T-helper 1 cell (primary cell): ENCODE measurements at places on chromosomes 5 and 9.

DNA sequence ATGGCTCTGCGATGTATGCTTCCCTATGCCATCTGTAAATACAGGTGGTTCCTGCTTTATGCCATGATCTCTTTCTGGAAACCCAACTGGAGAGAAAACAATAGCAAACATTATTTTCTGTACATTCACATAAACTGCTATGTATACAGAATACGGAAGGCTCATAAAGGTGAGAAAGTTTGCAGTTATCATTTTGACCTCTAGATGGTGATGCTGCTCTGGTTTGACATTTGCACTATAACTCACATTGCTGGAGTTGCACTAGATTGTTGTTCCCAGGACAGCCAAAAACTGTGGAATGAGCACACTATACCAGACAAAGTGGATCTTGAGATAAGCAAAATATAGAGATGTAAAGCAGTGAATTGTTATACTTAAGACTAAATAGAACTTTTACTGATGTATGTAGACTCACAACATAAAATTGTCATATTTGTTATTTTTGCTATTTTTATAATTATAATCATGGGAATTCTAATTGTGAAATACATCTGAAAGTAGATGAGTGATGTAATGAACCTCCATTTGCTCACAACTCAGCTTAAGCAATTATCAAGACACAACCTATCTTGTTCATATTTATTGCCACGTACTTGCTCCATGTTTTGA lies 246.5 kb downstream of the PTPRD start:
- no peak for DNase-seq

DNA sequence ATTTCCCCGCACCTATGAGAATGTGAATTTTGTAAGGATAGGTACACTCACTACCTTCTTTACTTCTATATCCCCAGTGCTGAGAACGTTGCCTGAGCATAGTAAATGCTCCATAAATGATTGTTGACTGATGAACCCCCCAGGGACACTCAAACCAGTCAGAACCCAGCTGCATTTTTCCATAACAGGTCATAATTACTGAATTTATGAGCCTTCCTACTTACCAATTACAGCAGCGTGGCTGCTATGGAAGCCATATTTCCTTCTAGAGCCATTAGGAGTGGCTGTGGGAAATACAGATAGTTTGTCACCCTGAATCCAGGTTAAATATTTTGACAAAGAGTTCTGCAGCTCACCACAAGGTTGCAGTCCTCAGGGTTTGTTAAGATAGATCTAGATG lies 135.0 kb downstream of the TAF11L14 start:
- no peak for DNase-seq

DNA sequence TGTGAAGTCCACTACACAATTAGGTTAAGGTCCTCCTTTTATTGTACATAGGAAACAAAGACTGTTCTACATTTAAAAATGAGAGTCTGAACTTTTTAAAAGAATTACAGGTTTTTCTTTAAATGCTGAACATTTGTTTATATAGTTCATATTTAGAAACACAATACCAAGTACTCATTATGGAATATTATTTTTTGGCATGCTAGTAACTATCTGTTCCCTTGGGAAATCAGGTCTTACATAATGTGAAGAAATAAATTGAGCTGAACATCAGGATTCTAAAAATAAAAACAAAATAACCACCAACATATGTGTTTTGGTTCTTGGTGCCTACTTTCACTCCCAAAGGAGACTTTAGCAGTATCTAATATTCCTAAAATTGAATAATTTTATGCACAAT lies 230.5 kb upstream of the IZUMO3 start:
- no peak for DNase-seq

DNA sequence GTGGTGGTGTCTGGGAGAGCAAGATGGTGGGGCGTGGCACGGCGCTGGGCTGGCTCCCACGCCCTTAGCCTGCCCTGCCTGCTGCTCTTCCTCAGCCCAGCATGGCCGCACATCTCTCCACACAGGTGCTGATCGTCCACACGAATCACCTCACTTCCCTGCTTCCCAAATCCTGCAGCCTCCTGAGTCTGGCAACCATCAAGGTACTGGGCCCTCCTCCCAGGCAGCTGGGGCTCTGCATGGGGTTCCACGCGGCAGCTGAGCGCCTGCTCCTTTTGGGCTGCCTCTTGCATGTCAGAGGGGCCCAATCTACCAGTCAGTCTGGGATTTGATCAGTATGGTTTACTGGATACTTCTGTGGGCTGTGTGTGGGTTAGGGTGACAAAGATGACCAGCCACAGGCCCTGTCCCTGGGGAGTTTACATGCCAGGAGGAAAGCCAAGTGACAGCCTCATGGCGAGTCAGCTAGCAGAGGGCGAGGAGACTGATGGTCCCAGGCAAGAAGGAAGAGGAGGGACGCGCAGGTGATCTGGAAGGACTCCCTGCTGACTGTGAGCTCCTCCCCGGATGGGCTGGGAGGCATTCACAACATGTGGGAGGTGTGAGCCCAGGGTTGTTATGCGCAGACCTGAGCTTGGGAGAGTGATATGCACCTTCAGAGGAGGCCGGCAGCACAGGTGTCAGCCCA lies 6.0 kb downstream of the LRSAM1 start:
- no peak for DNase-seq

- DNase-seq = no peak
Measured at GRCh38 chr5:154384480-154385235, 61.1 kb upstream of the SAP30L start.

GRCh38 chr9:89005323-89005722 lies 14.1 kb downstream of the S1PR3 start:
- no peak for DNase-seq

DNA sequence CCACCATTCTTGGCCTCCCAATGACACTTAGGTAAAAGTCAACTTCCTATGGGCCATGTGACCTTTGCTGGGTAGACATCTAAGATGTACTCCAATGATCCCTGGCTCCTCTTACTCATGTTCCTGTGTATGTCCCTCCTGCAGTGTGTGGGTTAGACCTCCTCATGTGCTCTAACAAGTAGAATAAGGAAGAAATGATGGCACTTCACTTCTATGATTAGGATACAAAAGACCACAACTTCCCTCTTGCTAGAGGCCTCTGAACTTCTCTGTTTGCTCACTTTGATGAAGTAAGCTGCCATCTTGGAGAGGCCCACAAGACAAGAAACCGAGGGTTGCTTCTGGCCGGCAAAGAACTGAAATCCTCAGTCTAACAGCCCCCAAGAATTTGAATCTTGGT lies 131.8 kb downstream of the TAF11L14 start:
- DNase-seq = no peak

DNA sequence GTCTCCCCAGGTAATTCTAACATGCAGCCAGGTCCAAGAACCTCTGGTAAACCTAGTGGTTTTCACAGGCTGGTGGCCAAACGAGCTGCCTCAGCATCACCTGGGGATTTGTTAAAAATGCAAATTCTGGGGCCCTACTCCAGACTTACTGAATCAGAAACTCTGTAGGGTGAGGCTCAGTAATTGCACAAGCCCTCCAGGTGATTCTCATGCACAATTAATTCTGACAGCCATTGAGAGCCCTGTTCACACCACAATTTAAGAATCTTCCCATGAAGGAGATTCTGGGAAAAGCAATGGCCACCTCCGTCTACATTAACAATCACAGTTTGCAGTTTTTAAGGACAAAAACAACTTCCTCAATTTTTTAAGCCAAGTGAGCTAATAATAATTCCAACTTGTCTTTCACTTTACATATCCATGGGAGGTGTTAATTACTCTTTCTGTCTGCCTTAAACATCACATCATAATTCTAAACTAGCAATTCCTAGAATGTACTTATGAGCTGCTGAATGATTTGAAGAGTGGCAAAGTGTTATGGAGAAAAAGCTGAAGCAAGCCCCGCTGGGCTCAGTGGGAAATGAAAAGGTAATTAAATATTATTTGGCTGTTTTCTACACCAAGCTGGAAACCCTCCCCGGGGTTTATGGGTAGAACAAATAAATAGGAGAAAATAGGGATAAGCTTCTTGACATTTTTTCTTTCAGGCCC lies 70.0 kb downstream of the GLDC start:
- no peak for DNase-seq

- no peak for DNase-seq
Measured at GRCh38 chr5:32100691-32101302, 73.3 kb downstream of the GOLPH3 start.

DNA sequence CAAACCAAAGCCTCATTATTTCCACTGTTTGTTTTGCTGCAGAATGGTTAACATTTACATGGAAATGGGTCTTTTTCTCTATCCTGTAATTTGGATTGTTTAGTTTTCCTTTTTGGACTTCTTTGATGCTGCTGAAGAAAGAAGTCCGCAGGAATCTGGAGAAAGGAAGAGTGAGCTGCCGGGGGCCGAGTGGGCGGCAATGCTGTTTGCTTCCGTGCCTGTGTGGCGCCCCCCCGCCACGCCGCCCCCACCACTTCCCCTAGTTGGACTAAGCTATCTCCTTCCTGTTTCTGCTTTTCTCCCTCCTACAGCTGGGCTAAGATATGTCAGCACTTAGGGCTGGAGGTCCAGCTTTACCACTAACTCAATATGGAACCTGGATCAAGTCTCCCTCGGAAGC lies 39.7 kb downstream of the ACTL7B start:
- no peak for DNase-seq

DNA sequence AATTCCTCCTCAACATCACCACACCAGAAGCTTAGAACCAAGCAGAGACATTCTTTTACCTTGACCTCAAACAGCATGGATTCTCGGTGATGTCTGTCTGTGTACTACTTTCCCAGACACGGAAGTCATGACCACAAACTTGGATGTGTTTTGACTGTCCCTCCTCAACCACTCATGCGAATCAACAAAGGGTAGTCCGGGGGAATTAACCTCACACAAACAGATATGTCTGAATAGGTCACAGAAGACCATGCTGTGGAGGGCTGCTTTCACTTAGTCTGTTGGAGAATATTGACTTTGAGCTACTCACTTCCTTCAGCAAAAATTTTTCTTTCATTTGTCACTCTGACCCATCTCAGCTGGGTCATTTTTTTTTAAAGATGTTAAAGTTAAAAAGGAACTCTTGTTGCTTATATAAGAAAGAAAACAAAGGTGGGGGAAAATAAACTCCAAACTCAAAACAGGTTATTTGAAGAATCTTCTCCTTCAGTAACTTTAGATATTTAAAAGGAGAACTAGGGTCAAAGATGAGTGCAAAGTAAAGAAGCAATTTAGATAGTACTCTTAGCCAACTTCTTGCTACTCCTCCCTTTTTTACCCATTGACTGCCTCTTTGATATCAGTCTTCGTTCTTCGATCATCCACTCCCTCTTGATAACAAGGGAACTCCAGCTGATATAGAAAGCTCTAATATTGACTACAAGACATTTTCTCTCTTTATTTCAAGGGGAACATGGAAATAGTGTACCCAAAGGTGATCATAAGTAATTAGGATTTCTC lies 343.4 kb upstream of the CDH6 start:
- no peak for DNase-seq

- DNase-seq = no peak
Measured at GRCh38 chr9:121363622-121363961, 6.5 kb downstream of the STOM start.

DNA sequence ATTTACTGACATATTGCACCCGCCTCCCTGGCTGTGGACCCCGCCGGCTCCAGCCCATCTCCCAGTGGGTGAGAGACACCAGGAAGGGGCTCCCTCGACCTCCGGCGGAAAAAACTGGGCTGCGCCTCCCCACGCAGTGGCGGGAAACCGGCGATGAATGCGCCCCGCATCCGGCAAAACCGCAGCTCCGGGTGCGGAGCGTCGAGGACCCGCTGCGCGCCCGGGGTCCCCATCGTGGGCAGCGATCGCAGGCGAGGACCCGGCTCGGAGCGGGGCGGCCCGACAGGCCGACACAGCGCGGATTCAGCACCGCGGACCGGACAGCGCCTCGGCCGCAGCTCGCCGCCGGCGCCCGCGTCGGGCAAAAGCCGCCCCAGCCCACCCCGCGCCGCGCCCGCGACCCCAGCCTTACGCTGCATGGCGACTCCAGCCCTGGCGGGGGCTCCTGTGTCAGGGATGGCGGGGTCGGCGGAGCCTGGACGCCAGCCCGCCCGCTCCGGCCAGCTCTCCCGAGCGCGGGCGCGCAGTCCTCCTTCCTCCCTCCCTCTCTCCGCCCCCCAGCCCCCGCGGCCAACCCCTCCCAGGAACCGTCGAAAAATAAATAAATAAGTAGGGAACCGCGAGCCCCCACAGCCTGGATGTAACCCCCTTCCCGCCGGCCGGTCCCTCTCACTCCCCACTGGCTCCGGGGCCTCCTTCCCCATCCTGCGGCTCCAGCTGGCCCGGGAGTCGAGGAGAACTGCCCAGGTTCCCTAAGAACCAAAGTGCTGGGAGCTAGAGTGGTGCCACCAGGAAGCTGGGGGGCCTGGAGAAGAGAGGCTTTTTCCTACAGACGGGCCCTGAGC lies 3.1 kb downstream of the LHX3 start:
- no peak for DNase-seq

DNA sequence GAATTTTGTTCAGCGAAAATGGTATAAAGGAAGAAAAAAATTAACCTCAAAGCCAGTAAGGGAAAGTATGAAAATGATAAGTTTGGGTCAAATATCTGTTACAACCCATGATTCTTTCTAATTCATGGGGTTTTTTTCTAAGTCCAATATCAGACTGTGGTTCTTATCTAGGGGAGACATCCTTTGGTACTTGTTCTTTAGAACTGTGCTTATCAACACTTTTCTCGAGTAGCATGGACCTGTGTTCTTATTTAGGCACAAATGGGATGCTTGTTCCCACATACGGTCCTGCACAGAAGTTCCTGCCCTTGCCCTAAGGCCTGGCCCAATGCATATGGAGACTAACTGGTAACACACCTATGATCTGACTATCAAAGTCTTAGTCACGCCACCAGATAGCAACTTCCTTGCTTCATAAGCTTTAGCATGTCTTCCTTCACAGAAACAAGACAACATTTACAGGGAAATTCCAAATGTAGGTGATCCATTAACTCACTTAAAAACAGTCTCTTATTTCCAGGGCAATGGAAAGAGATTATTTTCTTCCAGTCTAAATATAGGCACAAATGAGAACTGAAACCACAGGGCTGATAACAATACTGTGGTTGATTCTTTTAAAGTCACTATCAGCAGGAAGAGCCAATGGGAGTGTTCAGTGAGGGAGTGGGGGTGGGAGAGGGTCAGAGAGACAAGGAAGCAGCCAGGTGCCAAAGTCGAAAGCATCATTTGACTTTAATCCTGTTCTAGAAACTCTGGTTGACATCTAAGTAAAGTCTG lies 268.8 kb upstream of the ANKRD55 start:
- DNase-seq = no peak

DNA sequence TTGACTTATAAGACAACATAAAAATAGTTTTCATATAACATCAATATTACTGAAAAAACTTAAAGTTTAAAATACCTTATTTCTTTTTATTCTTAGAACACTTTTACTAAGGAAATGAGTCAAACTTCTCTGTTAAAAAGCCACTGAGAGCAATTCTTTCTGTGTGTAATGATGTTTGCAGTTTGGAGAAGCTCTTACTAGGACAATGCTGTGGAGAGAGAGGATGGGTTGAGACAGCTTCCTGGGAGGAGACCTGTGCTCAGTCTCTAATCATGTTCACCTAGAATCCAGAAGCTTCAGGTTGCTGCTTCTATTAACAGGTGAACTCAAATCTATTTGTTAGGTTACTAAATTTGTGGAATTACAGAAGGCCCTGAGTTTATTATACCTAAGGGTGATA lies 198.5 kb downstream of the DNAH5 start:
- no peak for DNase-seq

- DNase-seq = no peak
Measured at GRCh38 chr5:155978850-155979249, 348.1 kb upstream of the SGCD start.

- no peak for DNase-seq
Measured at GRCh38 chr5:36175043-36175442, 23.1 kb downstream of the SKP2 start.
